ENCODE measurements at places on chromosomes 16 and 17.

GRCh38 chr16:75319513-75320411 lies 68.3 kb upstream of the BCAR1 start:
- no peak for DNase-seq

DNA sequence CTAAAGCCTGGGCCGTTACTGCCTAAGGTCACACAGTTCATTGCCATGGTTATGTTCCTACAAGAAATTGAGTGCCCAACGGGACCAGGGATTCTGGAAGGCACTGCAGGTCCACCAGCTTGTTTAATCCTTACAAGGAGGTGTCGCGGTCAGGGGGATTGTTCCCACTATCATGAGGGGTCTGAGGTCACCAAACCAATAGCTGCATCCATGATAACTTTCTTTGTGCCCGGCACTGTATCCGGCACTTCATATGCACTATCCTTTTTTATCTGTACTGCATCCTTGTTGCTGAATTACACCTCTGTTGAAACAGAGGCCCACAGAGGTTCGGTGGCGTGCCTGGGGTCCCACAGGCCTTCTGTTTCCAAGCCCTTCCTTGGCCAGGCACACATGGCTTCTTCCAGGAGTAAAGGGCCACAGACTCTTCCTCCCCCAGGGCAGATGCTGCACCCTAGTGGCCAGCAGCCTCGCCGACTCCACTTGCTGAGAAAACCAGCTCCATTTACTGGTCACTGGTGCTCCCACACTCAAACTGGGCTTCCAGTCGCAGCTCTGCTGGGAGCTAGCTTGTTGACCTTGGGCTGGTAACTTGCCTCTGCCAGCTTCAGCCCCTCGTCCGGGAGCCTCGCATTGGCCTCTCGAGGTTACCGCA lies 82.0 kb upstream of the PLCG2 start:
- DNase-seq, result peak; percentile 58

DNA sequence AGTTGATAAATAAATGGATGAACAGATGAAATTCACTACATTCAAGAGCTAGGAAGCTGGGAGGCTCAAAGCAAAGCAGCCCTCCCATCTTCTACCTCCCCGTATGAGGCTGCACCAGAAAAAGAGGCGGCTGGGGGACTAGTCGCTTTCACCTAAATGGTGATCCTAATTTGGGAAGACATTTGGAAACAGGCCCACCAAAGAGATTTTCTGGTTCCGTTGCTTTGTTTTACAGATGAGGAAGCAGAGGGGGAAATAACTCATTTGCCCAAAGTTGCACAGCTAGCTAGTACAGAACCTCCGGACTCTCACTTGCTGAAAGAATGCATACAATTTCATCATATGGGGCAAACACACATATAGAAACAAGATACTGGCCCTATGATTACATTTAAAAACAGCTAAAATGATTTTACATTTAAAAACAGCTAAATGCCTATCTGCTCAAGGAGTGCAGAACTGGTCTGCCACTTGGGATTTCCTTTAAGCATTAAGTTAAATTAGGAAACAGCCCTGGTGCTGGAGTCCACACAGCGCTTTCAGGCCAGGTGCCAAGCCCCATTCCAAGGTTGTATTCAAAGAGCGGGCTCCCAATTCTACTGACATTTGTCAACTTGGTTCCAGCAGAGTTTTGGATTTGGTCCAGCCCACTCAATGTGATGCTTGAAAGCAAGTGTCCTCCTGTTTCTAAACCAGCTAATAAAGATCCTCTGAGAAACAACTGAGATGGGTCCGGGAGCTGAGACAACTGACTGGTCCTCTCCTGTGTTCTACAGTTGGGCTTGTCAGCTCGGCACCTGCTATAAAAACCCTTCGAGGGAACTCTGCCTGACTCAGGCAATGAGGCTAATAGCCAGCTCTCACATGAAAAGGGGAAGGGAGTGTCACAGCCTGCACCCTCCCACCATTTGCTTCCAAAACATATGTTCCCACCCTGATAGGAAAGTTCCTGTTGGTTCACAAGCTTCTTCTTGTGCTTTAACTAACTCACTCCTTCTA lies 11.7 kb downstream of the ERN1 start:
- DNase-seq, result no peak

DNA sequence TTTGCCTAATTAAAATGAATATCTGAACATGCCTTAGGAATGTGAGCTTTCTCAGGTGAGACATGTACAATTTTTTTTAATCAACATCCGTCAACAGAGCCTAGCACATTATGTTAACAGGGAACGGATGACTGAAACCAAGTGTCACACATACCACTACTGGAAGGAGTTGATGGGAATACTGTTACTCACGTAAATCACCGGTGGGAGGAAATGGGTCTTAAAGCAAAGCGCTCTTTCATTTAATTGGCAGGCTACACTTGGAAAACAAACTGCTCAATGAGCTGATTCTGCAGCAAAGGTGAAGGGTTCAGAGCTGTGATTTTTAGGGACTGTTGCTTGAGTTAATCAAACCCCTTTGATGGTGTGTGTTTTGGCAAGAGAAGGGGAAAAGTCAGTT lies 4.8 kb downstream of the CPPED1 start:
- no peak for DNase-seq

DNA sequence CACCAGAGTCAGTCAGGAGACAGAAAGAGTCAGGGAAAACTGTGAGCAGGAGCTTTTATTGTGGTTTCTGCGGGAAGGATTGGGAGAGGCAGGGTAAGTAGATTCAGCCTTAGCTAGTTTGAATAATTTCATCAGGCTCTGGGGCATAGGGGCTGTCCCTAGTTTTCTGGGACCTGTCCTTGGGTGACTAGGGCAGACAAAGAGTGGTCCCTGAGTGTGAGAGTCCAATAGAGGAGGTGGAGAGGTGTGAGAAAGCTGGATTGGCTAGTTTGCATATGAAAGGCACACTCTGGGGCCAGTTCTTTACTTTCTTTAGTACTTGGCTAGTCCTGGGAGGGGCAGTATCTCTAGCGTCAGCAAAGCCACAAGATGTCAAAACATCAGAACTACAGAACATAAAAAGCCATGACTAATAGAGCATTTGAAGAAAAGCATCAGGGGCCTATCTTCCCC lies 255.6 kb downstream of the HS3ST3A1 start:
- DNase-seq, result no peak

- no peak for DNase-seq
Measured at GRCh38 chr17:82957961-82958561, 118.2 kb upstream of the ZNF750 start.

DNA sequence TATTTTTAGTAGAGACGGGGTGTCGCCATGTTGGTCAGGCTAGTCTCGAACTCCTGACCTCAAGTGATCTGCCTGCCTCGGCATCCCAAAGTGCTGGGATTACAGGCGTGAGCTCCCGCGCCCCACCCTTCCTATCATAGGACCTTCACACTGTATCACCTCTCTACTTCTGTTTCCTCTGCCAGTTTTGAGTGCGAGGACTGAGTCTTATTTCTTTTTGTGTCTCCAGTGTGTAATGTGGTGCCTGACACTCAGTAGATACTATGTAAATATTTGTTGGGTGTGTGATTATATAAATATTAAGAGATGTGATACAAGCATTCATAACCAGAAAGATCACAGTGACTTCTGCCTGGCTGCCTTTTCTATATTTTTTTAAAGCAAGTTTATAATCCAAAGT lies 10.5 kb downstream of the PRKCA start:
- no peak for DNase-seq

DNA sequence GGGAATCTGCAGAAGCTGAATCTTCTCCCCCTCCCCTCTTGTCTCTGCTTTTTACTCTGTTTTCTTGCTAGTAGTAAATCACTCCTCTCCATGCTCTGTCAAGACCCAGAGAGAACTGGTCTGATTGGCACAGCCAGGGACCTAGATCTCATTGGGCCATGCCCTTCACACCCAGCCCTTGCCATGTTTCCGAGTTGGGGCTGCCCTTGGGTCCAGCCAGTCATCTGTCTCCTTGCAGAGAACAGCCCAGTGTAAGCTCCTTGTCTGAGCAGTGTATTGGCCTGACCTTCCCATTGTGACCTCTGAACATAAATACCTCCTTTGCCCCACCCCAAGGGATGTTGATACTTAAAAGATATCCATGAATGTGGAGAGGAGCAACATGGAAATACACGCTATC lies 3.9 kb downstream of the MMP15 start:
- DNase-seq, result no peak

DNA sequence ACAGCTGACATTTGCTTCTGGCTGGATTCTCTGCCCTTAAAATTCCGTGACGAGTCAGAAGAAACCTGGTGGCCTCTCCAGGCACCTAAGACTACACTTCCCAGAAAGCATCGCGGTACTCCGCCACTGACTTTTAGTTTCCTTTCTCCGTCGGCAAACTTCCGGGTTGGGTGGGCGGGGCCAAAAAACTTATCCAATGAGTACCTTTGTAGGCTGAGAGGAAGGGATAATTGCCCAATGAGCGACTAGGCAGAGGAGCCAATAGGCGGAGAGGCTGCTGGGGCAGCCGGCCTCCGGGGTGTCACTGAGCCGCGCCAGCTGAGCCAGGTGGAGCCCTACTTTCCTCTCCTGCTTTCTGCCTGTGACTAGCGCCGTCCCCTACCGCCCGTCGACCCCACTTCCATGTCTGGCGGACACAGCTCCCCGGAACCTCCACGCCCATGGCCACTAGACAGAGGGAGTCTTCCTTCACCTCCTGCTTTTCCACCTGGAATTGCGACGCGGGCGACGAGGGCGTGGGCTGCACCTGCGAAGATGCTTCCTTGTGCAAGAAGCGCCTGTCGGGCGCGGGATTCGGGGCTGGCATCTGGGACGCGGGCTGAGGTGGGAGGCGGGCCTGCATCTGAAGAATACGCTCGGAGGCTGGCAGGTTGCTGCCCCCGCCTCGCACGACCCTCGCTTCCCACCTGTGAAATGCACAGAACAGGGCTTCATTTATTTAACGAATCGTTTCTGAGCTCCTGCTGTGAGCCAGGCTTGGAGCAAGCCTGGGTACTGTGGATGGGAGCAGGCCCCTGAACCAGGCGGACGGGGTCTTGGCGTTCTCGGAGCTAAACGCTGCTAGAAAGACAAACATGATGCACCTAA lies 16.5 kb upstream of the ARHGAP17 start:
- peak; percentile 97 for DNase-seq

GRCh38 chr17:72717276-72717675 lies 375.2 kb downstream of the SLC39A11 start:
- DNase-seq, result peak; percentile 29

DNA sequence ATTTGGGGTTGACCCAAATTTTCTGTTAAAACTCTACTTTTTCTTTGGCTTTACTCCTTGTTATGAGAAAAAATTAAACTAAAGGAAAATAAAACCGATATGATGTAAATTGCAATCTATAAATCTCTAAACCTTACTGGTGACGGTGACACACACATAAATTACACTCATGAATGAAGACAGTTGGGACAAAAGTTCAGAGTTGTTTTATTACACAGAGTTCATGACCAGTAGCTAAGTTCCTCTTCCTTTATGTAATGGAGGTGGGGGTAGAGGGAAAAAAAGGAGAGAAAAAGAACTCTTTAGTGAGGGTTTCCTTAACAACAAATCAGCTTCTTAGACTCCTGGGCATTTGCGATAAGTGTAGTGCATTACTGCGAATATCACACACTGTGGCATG lies 220.7 kb downstream of the KCNJ2 start:
- DNase-seq, result no peak

- no peak for DNase-seq
Measured at GRCh38 chr16:53504665-53505064, 1.7 kb upstream of the AKTIP start.

- DNase-seq, result peak; percentile 29
Measured at GRCh38 chr16:82322177-82322576, 152.2 kb upstream of the MPHOSPH6 start.

DNA sequence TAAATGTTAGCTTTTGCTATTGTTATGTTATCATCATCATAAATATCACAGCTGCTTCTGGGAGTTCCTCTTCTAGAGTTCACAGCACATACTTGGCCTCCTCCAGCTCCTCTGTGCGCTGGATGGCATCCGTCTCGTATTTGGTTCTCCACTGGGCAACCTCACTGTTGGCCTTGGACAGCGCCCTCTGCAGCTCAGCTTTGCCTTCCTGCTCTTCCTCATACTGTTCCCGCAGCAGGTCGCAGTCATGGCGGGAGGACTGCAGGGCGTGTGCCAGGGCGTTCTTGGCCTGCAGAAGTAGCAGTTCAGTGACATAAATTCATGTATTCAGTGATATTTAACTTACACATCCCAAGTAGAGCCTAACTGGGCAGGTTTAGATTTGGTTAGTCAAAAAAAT lies 23.4 kb downstream of the MYH8 start:
- no peak for DNase-seq

DNA sequence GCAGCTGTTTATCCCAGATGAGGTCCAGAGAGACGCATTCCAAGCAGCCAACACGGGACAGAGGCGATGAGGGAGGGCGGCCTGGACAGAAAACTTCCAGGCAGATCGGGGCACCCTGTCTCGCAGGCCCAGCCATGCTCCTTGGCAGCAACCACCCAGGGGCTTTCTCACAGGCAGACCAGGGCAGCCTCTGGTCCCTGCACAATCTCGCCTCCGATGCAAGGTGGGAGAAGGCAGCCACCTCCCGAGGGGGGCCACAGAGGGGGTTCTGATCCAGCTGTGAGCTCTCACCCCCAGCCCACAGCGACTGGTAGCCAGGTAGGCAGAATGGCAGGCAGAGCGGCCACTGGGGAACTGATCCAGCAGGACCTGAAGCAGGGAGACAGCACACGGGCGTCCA lies 48.7 kb downstream of the LMF1 start:
- no peak for DNase-seq

GRCh38 chr17:59853168-59853918 lies 39.4 kb downstream of the TUBD1 start:
- DNase-seq, result peak; percentile 97

DNA sequence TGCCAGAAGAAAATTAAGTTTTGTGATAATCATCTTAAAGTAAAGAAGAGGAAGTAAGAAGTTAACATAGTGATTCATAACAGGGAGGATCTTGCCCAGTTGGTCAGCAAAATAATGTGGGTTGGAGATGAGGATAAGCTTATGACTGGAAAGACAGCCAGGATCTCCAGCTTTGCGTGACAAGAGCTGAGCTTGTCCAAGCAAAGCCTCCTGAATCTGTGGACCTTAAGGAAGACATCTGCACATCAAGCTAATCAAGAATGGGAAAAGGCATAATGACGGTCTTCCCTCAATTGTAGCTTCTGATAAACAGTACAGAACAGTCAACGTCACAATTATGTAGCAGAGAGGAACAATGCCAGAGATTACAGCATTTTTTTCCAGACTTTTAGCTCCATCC lies 744.7 kb upstream of the GOT2 start:
- DNase-seq, result no peak

Data from HT-29 (cell line).